ENCODE measurements at places on chromosomes 16 and 17. TPM values are rescaled to one million over a fixed set of nuclear protein-coding genes. Genes with fewer than 3 reads are reported as not detected.

DNA sequence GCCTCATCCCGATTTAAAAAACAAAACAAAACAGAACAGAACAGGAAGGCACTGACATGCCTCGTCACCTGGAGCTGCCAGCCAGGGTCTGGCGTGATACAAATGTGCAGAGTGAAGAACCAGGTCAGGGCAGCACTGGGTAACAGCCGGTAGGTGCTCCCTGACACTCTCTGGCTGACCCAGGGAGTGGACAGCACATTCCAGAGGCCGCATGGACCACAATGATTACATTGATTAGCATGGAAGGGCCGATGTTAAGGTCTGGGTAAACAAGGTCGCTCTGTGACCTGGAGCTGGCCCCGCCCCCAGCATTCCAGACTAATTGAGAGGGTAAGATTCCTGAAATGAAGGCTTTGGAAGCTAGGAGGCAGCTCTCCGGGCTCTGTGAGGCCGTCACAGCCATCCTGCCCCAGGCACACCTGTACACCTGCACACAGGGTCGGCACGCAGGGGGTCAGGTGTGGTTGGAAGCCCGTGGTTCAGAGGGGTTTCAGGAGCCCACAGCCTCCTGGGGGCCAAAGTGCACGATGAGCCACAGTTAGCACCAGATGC lies 21.4 kb downstream of the PIEZO1 start:
- DNase-seq, result no peak

GRCh38 chr17:66002812-66003211 lies 189.1 kb downstream of the CEP112 start:
- no peak for DNase-seq

OR3A3 gene
- total RNA-seq, result not detected

DNA sequence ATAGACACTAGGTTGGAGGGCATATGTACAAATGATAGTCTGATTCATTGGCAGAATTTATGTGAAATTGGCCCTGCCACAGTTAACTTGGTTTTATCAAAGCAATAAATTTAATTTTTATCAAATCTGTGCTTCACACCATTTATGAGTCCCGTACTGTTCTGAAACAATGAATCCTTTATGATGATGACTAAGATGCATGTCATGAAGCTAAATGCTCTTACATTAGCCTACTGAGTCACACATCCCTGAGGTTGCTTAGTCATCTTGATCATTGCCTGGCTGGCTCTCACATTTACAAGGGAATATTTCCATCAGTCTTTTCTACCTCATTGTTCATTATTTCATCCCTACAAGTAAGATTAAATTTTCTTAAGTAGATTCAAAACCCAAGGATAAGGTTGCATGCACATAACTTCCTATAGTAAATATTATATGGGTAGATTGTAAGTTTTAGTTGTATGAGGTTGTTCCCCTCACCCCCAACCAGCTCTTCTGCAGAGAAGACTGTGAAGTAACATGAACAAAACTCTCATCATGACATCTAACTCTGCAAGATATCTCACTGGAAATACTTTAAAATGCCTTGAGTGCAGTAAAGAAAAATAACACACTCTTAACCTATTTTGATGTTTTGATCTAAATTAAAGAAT lies 170.7 kb downstream of the CYB561 start:
- no peak for DNase-seq

GRCh38 chr17:82291582-82292250 lies 18.2 kb upstream of the CSNK1D start:
- no peak for DNase-seq

- no peak for DNase-seq
These were observed 104.4 kb downstream of the AMFR start for GRCh38 chr16:56320811-56321558.

DNA sequence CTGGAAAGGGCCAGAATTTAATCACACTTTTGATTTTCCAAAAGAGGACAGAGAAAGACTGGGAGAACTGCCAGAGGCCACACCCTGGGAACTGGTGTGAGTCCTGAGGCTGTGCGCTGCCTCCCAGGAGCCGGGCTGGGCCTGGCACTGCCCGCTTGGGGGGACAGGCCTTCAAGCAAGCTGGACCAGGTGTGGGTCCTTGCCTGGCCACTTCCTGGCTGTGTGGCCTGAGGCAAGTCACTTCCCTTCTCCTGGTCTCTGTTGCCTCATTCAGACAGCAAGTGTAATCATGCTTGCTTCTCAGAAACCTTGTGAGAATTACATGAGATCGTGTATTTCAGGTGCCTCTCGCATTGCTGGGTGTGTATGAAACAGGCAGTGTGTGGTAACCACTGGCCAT lies 143.0 kb downstream of the SNX29 start:
- no peak for DNase-seq

DNA sequence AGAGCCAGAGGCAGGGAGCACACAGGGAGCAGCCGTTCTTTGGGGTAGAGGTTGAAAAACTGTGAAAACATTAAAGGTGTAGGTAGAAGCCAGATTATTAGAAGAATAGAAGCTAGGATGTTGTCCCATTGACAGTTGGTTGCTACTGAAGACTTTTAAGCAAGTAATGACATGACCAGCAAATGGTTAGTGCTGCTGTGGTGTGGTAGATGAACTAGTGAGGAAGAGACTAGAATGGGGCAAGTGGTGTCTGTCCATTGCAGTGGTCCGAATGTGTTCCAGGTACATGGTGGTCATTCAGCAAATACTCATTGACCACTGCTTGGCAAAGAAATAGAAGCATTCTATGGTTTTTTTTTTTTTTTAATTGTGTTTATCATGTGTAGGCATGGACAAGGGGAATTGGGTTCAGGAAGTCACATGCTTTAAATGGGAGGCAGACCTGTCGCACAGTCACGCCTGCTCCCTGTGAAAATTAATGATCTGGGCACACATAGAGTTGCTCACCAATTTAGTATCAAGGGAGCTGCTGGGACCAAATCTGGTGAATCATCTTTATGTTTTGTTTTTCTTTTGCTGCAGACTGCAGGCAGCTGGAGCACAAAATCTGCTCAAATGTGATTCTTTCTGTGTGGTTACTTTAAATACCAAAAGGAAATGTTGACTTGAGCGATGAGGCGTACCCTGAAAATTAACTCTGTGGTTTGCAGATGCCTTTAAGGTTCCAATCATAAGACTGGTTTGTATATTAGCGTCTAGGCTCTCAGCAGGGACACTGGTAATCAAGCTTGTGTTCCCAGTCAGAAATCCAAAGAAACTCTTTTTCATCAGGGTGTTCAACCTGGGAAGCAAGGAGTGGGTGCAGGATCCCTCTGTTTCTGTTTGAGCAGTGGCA lies 30.7 kb downstream of the YPEL2 start:
- DNase-seq, result no peak

DNA sequence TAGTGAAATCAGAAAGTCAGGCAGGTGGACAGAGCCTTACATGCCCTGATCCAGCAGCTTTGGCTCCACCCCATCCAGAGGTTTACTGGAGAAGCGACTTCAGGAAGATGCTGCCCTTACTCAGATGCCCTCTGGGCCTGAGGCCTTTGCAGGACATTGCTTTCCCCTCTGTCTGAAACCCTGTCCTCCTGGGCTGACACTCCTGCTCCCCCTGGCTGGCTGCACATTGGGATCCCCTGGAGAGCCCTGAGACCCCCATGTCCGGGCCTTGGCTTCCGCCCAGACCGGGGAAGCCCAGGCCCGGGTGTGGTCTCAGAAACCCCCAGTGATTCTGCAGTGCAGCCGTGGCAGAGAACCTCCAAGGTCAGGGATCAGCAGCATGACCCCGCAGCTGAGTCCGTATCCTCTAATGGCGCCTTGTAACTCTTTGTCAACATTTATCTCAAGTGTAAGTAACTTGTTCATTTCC lies 36.6 kb downstream of the BCO1 start:
- DNase-seq, result no peak

DNA sequence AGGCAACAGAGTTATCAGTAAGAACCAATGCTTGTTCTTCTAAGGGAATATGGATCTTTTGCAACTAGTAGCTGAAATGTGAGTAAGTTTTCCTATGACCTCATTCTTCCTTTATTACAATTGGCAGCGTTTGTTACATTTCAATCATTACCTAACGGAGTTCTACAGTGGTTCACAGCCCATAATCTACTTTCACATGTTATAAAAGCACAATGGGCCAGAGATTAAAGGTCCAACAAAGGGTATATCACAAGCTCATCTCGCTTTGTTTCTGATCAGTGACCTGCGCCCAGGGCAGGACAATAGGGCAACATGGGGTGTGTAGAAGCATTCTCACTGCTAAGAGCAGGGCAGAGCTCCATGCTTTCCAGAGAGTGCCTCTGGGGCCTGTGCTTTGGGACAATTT lies 279.9 kb upstream of the DYNLRB2 start:
- DNase-seq, result no peak

- no peak for DNase-seq
These were observed 100.6 kb downstream of the STXBP4 start for GRCh38 chr17:55068862-55069811.

GRCh38 chr17:62870552-62870971 lies 62.4 kb upstream of the MARCHF10 start:
- DNase-seq, result no peak

CACNG4 gene
- not detected for total RNA-seq

GRCh38 chr17:49798182-49798581 lies 9.7 kb downstream of the KAT7 start:
- DNase-seq, result no peak

SLC5A11 gene
- 17.7 TPM for total RNA-seq

GRCh38 chr17:28547623-28548416 lies 4.6 kb downstream of the UNC119 start:
- DNase-seq, result no peak

KRTAP4-5 gene
- total RNA-seq, result not detected

DNA sequence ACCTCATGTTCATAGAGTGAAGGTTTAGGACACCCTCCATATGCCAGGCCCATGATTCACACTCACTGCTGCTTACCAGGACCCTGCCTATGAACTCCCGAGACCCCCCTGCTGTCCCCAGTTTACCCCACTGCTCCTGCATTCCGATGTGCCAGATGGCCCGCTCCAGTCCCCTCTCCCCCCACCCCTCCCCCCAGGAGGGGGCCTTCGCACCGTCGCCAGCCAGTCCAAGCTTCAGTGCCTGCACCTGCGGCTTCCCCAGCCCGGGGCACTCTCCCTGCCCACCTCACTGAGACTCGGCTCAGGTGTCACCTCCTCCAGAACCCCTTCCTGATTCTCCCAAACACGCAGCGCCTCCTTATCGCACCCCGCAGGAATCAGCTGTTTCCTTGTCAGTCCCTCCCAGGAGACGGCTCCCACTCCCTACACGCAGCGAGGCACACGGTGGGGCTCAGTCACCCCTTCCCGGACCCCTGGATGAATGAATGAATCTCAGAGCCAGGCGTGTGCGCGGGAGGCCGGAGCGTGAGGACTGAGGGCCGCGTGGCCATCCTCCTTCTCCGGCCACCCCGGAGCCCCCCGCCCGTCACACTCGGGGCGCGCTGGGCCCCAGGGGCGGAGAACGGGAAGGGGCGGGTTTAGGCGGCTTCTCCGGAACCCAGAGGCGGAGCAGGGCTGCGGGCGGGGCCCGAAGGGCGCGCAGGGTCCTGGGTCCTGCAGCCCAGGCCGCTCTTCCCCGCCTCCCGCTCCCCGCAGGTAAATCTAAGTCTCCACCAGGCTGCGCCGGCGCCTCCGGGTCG lies 1.6 kb downstream of the MYO1C start:
- no peak for DNase-seq

TBC1D3G gene
- not detected for total RNA-seq

All from thoracic aorta (tissue), 2 donors.